Urinary bladder (tissue), 4 donors: ENCODE measurements at places on chromosomes 1 and 21.

GRCh38 chr1:101059945-101060542 is 34.5 kb upstream of the DPH5 start:
- DNase-seq: no peak

DNA sequence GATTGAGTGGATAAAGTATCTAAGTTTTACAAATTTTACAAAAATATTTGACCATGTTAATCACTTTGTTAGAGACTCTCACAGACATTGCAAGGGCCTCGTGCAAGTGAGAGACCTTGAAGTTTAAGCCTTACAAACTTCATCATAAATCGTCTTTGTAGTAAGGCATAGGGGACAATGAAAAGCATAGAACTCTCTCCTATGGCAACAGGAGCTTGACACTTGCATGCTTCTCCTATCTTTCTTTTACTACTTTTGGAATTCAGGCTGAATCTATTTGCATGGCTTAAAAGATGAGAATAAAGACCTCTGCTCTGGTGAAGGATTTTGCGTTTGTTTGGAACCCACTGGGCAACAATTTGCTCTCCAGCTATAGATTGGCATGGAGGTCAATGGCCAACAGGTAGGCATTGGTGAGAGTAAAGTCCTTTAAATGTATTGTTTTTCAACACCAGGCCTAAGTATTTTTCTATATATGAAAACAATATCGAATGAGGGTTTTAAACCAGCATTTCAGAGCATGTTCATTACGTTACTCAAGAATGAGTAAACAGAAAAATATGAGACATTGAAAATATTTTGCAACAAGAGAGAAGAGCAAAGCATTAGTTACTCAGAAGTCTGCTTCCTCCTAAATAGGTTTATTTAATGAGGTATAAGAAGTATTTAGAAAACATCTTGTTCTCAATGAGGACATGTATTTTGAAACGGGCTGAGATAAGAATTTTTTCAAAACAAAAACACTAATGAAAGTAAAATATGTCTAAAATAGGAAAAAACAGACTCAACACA is 192.2 kb downstream of the TGFB2 start:
- no peak for DNase-seq

DNA sequence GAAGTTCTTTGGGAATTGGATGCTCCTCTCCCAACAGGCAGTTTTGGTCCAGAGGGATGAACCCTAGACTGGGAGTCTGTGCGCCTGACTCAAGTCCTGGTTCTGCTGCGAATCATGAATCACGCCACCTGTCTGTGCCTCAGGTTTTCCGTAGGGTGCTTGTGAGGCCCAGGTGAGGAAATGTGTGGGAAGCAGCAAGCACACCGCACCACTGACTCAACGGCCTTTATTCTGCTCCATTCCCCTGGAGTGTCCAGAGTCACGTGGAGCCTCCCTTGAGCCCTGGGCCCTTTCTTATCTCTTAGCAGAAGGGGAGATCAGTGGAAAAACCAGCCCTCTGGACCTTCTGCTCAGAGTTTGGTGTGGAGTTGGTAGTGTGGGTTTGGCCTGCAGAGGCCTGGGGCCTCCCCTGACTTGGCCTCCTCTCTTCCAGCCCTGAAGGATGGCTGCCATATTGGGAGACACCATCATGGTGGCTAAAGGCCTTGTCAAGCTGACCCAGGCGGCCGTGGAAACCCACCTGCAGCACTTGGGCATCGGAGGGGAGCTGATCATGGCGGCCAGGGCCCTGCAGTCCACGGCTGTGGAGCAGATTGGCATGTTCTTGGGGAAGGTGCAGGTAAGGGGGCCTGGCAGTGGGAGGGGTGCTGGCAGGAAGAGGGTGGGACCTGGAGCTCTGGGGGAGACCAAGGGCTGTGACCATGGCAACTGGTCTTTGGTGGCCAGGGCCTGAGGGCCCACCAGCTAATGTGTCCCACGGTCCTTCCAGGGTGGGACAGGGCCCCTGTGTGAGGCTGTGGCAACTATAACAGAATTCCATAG is 21.1 kb downstream of the COQ8A start:
- DNase-seq: no peak

GRCh38 chr1:110554871-110555801 is 36.2 kb upstream of the KCNA10 start:
- no peak for DNase-seq

GRCh38 chr1:104760017-104760416 is 1010.3 kb downstream of the AMY1C start:
- no peak for DNase-seq

DNA sequence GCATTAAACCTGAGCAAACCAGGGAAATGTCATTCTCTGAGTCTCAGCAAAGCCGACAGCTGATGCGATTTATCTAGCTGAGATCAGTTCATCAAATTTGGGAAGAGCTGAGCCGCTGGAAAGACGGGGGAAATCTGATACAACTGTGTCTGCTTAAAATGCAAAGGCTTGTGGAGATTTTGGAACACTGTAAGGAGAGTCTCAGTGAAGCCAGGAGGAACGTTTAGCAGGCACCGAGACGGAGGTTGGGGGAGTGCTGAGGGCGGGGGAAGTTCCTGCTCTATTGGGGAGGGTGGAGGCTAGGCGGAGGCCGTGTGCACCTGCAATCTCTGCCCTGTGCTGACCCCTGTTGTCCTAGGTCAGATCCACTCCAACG is 143.2 kb upstream of the CSF3R start:
- no peak for DNase-seq
